Urinary bladder (tissue), 4 donors: ENCODE measurements at places on chromosomes 13 and 19.

- no peak for DNase-seq
These were observed 5.4 kb downstream of the MED25 start for GRCh38 chr19:49823472-49823871.

GRCh38 chr13:72585254-72585653, 142.2 kb downstream of the MZT1 start:
- no peak for DNase-seq

DNA sequence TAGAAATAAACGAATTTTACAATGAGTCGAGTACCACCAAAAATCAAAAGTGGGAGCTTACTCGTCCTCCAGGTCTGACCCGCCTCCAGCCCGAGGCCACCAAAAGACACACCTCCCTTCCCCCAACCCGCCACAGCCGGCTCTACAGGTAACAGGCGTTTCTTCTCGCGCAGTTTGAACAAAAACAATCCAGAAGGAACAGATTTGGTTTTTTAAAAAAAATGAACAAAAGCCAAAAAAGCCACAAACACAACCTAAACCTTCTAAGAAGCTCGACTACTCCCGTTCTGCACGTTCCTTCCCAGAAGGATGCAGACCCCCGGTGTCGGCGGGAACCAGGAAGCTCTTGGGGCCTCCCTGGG, 671 bp downstream of the ZDHHC20 start:
- peak; percentile 31 for DNase-seq

DNA sequence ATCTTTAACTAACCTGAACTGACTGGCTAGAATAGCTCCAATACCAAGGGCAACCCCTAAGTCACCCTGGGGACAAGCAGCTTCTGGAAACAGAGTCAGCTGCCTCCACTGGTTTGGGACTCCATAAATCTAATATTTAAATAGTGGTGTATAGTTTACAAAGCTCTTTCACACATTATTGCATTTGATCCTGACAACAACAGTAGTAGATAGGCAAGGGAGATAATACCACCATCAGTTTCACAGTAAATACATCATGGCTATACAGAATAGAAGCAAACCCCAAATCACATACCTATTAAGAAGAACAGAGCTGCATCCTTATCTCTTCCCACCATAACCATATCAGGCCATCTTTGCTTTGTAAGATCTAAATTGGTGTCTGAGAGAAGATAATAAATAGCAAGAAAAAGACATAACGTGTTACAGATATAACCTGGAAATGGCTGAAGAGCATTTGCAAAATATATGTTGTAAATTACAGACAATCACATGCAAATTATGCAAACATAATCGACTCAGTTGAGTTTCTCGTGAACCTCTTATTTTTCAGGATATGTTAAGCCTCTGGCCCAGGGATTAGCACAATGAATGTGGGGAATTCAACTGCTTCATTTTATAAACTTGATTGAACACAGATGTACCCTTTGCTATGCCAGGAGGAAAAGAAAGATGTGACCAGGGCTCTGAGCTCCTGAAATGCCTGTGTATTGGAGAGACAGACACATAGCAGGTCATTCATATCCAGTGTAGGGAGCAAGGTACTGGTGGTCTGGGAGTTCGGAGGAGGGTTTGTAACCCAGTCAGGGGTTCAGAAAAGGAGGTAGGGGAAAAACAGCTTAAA, 142.5 kb downstream of the SLC7A1 start:
- no peak for DNase-seq

DNA sequence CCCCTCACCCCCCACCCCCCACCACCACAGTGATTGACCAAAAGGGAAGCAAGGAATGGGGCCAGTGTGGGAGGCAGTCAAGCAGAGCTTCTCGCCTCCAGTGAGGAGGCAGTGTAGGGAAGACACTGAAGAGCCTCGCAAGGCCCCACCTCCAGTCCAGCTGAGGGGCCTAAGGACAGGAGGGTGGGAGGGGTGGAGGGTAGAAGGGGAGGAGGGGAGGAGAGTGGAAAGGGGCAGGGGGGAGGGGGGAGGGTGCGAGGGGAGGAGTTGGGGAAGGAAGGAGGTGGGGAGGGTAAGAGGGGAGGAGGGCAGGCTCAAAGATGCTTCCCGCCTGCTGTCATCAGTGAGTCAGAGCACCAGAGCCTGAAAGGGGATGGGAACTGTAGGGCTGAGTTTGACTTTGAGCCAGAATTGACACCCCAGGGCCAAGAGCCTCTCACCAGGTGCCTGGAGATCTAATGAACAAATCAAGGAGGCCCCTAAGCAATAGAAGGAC, 786.2 kb downstream of the UQCRFS1 start:
- DNase-seq: no peak

GRCh38 chr19:18895038-18895823, 727 bp downstream of the CERS1 start:
- DNase-seq: no peak

GRCh38 chr13:40453351-40454021, 213.0 kb downstream of the FOXO1 start:
- no peak for DNase-seq

DNA sequence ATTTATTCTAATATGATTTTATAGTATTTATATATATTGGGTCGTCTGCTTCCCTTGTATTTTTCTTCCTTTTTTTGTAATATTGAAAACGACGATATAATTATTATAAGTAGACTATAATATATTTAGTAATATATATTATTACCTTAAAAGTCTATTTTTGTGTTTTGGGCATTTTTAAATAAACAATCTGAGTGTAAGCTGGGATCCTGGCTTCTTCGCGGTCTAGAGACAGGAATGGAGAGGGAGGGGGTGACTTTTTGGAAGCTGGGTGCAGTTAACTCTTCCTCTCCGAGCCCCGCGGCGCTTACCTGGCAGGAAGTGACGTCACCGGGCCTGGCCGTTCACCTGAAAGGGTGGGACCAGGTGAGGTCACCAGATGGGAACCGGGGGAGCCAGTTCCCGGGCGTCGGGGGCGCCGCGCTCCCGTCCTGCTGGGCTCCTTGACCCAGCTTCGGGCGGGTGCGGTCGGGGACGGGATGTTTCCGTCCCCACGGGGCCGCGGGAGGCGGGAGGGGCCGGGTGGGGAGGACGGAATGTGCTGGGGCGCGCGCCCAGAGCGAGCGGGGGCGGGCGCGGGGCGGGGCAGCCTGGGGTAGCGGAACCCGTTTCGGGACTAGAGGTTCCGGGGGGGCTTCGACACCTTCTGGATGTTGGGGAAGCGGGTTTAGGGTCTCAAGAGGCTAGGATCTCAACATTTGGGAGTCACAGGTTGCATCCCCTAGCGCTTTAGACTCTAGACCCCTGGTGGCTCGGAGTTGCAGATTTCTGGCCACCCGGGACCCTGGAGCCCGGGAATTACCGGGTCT, 2.8 kb downstream of the ZFP36 start:
- no peak for DNase-seq

DNA sequence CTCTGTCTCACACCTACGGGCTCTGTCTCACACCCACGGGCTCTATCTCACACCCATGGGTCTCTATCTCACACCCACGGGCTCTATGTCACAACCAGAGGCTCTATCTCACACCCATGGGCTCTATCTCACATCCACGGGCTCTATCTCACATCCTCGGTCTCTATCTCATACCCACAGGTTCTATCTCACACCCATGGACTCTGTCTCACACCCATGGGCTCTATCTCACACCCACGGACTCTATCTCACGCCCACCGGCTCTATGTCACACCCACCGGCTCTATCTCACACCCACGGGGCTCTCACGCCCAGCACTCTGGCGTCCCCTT, 73.9 kb downstream of the COL4A2 start:
- no peak for DNase-seq

DNA sequence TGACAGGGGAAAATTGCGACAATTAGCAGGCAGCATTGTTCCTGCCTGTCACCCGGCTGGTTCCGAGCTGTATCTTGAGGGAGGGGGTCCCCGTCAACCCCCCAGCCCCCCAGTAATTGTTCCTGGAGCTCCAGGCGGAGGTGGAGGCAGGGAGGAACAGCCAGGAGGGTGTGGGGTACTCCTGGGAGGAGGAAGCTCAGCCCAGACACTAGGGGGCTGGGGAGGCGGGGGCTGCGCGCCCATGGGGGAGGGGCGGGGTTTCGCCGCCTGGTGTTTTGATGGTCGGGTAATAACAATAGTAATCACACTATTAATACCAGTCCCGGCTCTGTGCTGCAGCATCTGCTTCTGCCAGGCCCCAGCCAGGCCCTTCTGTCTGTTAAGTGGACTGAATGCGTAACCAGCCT, 8.6 kb downstream of the NPAS1 start:
- DNase-seq: no peak

DNA sequence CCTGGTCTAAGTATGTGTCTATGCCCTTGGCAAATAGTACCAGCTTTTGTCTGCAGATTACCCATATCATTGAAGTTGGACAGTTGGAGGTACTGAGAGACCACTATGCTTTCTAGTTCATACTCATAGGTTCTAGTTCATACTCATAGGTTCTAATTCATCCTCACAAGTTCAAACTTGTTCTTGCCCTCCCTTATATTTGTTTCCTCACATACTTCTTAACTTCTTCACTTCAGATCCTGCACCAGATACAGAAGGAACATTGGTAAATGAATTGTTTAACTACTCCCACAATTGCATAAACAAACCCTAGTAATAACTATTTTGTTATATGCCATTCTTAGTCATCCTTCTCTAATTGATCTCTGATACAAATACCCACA, 172.2 kb downstream of the SLITRK1 start:
- DNase-seq: no peak

DNA sequence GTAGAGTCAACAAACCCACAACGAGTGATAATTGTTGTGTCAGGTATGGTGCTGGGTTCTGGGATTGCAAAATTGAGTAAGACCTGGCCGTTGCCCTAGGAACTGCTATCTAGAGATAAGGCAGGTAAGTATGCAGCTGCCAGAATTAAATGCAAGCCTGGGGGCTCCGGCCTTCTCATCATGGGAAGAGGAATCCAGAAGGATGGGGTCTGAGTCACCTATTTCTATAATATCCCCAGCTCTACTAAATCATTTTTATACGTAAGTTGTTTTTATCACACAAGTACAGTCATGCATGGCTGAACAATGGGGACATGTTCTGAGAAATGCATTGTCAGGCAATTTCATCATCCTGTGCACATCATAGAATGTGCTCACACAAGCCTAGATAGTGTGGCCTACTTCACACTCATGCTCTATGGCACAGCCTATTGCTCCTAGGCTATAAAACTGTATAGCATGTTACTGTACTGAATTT, 203.0 kb downstream of the KLF5 start:
- DNase-seq: no peak

DNA sequence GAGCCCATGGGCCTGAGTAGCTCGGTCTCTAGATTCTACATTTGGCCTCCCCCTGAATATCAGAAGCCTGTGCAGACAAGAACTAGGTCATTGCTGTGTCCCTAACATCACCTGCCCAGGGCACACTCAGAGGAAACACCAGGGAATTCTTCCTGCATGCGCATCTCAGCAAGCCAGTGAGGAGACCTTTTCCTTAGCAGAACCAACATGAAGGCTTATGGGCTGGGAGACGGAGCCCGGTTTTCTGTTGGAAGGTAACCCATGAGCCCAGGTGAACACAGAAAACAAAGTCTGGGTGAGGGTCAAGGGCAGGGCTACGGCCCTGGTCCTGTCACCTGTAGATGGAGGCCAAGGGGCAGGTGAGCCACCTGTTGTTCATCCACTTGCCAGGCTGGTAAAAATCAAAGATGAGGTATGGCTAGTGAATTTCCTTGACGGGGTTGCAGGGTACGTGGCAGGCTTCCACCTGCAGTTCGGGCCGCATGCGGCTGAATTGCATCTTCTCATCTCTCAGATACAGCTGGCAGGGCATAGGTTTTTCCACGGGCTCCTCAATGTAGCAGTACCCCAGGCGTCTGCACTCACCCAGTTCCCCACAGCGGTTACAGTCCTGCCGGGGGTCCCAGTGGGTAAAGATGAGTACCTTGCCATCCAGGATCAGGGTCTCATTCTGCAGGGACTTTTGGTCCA, 3.6 kb upstream of the FAM187B start:
- DNase-seq: no peak

GRCh38 chr13:64078025-64078424, 2662.4 kb upstream of the PCDH20 start:
- no peak for DNase-seq

DNA sequence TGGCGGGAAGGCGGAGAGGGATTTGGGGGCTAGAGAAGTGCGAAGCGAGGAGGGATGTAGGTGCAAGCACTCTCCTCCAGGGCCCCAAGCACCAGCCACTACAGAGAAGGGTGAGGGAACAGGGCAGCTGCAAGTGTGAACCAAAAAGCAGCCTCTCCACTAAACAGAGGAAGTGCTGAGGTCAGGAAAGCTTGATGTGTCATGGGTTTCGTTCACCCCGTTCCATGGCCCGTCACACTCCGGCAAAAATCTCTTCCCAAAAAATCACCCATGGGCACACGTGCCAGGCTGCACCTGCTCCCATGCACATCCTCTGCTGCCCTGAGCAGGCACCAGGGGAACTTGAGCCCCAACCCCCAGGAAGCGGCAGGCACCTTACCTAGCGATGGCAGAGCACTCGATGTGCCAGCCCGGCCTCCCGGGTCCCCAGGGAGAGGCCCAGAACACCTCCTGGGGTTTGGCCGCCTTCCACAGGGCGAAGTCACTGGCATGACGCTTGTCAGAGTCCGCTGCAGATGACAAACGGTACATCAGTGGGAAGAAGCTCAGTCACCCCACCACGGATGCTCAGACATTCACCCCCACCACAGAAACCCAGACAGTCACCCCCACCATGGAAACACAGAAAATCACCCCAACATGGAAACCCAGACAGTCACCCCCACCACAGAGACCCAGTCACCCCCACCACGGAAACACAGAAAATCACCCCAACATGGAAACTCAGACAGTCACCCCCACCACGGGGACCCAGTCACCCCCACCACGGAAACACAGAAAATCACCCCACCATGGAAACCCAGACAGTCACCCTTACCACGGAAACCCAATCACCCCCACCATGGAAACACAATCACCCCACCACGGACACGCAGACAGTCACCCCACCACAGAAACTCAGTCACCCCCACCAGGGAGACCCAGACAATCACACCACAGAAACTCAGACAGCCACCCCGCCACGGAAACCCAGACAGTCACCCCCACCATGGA, 29.0 kb downstream of the CARS2 start:
- DNase-seq: no peak

GRCh38 chr19:36245210-36246005, 30.5 kb downstream of the ZNF146 start:
- no peak for DNase-seq

- no peak for DNase-seq
These were observed 4.4 kb downstream of the TEKTIP1 start for GRCh38 chr19:3543150-3544057.

- no peak for DNase-seq
These were observed 10.3 kb downstream of the ZNF480 start for GRCh38 chr19:52307275-52307674.

- no peak for DNase-seq
These were observed 1.0 kb downstream of the CLPP start for GRCh38 chr19:6362351-6362801.

GRCh38 chr19:35347171-35347929, at the start of gene FFAR1:
TSS of gene FFAR1 (plus strand) at chr19:35347902. CDS start at chr19:35351552, 3,650 bp downstream.
- no peak for DNase-seq

GRCh38 chr13:92259523-92259922, 861.1 kb downstream of the GPC5 start:
- DNase-seq: no peak

- DNase-seq: no peak
These were observed 1215.9 kb downstream of the UQCRFS1 start for GRCh38 chr19:27997069-27997468.

GRCh38 chr19:3785938-3786824, at the start of gene MATK:
TSS of gene MATK (minus strand) at chr19:3786381. CDS start at chr19:3785135, 1,246 bp downstream.
- DNase-seq: no peak
